ENCODE measurements at places on chromosomes 1 and 21.

DNA sequence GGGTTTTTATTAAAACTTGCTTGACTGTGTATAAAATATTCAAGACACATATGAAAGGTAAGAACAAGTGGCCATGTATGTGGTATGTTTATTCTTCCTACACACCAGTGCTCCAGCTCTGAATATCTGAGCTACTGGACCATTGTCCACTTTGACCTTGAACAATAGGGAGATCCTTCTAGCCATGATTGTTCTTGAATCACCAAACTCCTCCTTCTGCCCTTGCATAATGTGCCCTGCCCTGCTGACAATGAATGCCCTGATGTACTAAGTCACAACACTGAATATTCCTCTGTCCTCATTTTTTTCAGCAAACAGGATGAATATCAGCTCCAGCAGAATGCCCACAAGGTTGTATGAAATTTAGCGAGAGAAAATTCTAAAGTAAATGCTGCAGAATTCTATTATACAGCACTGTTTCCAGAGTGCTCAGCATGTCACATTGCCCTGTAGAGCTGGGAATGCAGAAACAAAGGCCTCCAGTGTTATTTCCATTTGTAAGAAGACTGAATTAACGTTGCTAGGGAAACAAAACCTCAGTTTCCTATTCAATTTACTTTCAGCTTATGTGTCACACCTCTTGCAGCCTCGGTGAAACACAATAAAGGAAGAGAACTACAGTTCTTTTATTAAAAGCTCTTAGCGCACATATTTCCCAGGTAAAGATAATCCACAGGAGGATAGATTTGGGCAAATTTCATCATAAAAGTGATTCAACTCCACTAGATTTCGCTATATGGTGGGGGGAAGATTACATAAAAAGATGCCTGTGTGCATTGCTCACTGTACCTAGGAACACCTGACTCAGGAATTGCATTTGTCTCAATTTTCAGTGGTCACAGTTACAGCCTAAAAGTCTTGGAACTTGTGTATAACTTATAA lies 187.4 kb upstream of the ATP1B1 start:
- no peak for DNase-seq

DNA sequence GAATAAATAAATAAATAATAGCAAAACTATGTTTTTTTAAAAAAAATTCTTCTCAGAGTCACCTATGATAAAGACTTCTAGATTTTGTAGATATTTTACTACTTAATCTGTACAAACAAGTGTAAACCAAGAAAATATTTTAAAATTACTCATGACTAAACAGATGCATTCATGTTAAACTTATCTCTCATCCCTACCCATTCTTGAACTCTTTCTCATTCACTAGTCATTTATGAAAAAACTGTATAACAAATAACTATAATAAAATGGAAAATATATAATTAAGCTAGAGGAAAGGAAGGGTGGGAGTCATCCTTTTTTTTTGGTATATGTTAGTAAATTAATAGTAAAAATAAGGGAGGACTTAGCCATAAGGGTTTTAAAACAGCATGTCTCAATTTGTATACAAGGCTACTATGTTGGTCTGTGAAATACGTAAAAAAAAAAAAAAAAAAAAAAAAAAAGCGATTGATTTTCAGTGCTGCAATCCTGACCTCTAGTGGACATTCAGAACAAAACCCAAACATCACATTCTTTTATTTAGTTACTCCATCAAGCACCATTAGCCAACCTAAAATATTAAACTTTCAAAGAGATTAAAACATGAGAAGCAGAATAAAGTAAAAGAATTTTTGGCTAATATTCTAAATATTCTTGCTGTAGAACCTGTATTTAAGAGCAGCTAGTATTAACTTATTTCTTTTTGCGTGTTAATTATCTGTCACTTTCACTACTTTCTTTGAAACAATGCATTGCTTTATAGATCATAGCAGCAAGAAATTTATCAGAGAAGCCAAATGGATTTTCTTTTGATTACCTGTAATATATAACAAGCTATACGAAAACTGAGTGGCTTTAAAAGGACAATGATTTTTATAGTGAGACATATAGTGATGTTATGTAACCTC lies 255.8 kb upstream of the CACYBP start:
- DNase-seq = peak; percentile 75

GRCh38 chr1:5001466-5001865 lies 347.1 kb downstream of the AJAP1 start:
- DNase-seq = no peak

GRCh38 chr1:16980473-16981268 lies at the start of gene MFAP2:
Gene MFAP2 (minus strand): TSS chr1:16980620. CDS start chr1:16978273, 2,347 bp downstream.
- DNase-seq = no peak

GRCh38 chr1:14724246-14724645 lies 125.8 kb downstream of the KAZN start:
- no peak for DNase-seq

- DNase-seq = no peak
Observed at GRCh38 chr1:117657031-117657430, 51.2 kb downstream of the TENT5C start.

DNA sequence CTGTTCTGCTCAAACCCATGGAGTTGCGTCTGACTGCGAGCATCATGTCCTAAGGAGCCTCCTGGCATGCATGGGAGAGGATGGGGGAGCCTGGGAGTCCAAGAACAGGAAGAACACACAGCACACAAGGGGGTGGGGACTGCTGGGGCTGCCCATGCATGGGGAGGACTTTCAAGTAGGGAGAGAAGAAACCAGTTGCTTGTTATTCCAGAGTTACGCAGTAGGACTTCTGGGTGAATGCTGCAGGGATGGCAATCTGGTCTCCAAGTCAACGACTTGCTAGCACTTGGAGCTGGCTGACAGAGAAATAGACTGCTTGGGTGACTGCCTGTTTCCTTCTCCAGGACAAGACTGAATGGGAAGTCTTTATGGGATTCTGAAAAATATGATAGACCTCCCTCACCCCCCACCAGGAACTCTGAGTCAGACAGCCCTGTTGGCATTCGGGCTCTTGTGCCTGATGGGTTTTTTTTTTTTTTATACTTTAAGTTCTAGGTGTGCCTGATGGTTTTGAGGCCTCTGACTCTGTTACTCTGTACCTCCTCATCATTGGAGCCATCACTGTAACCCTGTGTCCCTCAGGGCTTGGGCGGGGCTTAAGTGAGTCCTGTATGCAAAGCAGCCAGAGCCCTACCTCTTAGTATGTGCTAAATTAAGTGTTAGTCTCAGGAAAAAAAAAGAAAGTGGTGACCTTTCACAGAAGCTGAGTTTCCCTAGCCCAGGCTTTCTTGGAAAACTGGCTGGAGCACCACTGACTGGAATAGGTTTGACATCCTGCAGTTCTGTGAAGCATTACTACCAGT lies 30.3 kb downstream of the MAP3K21 start:
- no peak for DNase-seq

GRCh38 chr1:212838145-212838544 lies 9.3 kb downstream of the SPATA45 start:
- DNase-seq = no peak

Data from G401 (cell line).